Umbilical cord (tissue), 2 donors: ENCODE measurements at places on chromosomes 13 and 19.
A peak's percentile ranks its signal among the peaks of the same experiment; 100 is the strongest.

DNA sequence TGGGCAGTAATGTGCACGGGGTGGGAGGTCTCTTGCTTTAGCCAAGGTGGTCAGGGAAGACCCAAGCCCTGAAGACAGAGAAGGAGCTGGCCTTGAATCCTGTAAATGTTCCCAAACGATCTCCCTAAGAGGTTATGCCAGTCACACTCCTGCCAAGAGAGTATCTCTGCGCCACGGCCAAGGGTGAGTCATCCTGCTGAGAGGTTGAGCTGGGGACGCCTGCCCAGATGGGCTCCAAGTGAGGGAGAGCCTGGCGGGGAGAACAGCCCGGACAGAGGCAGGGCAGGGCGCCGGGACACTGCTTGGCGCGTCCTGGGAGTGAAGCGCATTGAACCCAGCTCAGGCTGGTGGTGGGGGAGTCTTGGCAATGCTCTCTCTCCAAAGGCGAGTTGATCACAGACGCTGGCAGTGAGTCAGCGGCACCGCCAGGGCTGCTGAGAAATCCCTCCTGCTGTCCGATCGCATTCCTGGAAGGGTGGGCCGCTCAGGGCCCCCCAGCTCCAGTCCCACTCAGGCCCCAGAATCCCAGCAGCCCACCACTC, 16.4 kb downstream of the SULT2B1 start:
- DNase-seq, result peak; percentile 93

DNA sequence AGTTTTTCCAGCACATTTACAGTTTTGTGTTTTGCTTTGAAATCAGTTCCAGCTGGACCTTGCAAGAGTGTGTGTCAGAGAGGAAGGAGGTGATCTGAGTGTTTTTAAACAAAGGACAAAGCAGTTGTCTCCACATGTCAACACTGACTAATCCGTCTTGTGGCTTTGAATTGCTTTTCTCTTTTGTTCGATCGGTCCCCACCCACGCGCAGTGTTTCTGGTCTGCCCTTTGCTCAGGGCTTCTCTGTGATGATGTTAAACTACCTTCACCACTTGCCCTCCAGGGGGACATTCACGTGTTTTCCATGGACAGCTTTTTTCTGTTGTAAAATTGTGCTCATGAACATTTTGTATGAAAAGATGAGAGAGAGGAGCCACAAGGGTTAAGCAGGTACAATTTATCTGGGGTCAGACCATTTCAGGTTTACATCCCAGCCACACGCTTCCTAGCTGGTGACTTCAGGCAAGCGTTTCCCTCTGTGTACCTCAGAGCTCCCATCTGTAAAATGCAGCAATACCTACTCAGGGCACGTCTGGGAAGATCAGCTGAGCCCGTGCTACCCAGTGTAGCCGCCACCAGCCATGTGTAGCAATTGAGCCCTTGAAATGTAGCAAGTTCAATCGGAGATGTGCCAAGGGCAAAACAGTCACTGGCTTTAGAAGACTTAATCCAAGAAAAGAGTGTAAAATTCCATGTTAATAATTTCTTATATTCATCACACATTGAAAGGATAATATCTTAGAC, 13.5 kb upstream of the PLA2G4C start:
- no peak for DNase-seq

DNA sequence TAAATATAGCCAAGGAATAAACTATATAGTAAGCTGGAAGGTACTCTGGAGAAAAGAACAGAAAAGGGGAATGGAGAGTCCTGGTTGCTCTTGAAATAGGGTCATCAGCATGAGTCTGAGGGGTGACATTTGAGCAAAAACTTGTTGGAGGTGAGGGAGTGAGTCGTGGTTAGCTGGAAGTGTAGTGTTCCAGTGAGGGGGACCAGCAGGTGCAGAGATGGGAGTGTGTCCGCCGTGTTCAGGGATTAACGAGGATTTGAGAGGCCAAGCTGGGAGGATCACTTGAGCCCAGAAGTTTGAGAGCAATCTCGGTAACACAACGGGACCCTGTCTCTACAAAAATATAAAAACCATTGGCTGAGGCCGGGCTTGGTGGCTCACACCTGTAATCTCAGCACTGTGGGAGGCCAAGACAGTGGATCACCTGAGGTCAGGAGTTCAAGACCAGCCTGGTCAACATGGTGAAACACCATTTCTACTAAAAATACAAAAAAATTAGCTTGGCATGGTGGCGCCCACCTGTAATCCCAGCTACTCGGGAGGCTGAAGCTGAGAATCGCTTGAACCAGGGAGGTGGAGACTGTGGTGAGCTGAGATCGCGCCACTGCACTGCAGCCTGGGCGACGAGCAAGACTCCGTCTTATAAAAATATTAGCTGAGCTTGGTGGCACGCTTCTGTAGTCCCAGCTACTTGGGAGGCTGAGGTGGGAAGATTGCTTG, 1.1 kb downstream of the SUPT5H start:
- DNase-seq, result no peak

DNA sequence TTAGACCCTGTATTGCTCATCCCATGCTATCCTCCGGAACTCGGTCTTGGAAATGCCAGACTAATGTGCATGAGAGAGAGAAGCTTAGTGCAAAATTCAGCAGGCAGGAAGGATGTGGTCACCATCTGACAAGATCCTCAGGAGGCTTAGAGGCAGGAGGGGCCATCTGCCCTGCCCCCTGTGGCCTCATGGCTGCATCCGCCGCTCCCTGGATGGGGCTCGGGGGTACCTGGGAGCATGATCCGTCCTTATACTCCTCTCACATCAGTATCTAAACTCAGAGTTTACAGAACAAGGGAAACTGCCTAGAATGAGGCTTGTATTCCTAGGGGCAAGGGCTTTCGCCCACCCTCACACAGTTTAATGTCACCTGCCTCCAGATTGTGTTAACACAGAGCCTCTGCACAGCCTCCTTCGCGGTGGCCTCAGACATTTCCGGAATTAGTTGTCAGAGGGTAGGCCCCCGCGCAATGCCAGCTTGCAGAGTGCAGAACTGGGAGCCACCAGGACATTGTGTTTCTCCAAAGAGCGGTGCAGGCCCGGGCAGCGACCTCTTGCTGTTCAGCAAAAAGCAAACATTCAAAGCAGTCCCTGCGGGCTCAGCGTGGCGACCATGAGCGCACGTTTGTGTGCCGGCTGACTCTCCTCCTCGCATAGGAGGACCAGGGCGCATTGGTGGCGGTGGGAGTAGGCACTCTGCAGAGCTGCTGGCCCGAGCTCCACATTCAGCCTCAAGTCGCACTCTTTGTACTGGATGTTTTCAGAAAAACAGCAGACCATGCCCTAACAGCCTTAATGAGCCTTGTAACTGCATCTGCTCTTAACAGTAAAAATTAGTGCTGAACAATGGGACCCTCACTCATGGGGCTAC, 39.1 kb downstream of the GPR12 start:
- no peak for DNase-seq

DNA sequence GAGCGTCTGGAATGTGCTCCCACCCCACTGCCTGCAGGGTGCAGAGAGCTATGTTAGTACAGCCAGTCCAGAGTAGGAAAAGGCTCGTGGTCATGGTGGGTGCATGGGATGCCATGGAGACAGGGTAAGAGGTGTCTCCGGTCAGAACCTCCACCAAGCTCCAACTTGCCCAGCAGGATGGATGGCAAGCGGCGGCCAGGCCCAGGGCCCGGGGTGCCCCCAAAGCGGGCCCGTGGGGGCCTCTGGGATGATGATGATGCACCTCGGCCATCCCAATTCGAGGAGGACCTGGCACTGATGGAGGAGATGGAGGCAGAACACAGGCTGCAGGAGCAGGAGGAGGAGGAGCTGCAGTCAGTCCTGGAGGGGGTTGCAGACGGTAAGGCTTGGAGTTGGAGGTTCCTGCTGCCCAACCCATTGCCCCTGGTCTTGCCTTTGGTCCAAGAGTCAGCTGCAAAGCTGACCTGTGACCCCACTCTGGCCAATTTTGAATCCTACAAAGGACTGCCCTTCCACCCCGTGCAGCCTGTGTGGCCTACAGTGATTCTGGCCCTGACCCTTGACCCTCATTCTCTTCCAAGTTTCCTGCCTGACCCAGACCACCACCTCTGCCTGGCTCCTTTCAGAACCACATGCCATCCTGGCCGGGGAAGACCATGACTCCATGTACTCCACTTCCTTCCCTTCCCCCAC, 14.7 kb downstream of the POLD1 start:
- DNase-seq, result no peak

- no peak for DNase-seq
Observed at GRCh38 chr13:49497272-49497671, 1.5 kb downstream of the PHF11 start.

DNA sequence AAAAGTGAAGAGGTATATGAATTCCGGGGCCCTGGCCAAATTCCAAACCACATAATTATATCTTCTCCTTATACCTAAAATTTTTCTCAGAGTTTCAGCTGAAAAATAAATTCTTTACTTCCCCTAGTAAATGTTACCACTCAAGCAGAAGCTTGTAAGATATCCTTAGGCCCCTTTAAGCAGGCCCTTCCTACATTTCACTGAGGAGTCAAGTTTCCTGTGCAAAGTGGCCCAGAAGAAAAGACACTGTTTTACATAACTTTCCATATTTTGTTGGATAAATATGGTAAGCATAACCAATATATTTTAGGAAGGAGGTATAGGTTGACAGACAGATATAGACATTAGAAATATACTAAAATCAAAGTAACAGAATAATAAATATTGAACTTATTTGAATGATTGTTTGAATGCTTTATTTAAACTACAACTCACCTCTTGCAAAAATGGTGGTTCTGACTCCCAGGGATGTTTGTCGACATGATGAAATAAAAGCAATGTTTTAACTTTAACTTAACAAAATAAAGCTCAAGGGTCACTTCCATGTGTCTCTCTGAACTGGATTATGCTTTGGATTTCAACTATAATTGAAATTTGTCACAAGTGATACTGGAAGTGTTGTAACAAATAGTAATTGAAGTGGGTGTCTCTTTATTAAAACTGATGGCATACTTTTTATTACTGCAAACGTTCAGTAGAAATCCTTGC, 141.2 kb downstream of the SPRY2 start:
- DNase-seq, result no peak

DNA sequence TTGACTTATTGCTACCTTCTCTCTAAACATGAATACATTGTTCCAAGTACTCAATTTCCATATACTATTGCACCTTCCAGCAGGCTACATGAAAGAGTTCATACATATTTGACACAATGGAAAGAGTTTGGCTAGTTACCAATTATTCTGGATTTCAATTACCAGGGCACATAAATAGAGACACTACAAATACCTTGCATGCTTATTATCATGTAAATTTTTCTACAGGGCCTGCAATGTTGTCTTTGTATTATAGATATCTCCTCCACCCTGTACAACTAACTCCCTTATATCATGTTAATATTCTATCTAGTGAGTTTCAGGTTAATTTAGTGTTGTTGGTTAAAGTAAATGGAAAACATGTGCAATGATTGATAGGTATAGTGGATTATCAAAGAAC, 540.7 kb upstream of the SLITRK5 start:
- DNase-seq, result no peak

DNA sequence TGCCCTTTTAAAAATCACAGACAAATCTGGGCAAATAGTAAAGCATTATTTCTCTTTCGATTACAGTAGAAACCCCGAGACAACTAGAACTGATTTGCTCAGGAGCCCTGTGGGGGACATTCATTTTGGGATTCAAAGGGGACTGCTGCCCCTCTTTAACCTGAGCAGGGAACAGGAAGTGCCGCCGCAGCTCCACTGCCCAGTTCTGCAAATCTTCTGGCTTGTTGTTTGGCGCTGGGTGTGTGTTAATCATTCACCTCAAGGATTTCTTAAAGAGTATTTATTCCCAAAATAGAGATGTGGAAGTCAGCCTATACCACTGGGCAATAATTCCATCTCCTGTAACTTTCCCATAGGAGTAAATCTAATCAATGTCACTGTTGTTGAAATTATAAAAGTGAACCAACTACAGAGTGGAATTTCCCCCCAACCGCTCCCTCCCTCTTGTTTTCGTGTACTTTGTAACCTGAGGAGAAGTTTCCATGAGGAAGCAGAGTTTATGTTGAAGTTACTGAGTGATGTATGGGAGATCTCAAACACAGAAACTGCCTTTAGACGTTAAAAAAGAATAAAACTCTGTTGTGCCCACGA, 515.8 kb downstream of the KLF12 start:
- no peak for DNase-seq

DNA sequence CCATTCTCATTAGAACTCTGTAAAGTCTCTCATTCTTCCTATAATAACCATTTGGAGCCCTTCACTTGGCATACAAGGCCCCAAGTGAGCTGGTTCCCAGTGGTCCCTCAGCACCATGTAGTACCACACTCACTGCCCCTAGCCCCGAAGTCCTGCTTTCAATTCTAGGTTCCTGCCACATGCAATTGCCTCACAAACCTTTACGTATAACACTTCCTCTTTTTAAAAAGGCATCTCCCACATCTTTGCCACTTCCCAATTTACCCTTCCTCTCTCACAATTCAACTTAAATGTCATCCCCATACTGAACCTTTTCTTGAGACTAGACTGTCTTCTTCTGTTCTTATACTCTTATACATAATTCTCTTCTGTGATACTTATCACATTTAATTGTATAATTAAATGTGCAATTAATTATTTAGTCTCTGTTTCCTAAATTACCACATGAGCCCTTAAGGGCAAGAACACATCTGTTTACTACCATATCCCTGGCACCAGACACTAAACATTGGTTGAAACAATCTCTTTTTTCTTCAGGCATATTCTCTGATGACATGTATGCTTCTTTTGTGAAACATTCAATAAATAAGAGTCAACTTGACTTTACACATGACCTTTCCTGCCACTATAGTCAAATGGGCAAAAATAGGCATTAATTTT, 304.0 kb downstream of the SPRY2 start:
- peak; percentile 13 for DNase-seq

- no peak for DNase-seq
Observed at GRCh38 chr19:19111967-19112580, 26.2 kb downstream of the TMEM161A start.

- no peak for DNase-seq
Observed at GRCh38 chr13:49844181-49844580, 51.7 kb upstream of the KPNA3 start.

- peak; percentile 54 for DNase-seq
Observed at GRCh38 chr19:19405971-19406877, 749 bp downstream of the GATAD2A start.

GRCh38 chr13:67147342-67148133, 82.6 kb downstream of the PCDH9 start:
- peak; percentile 85 for DNase-seq
